ENCODE measurements at places on chromosomes 6 and 20. TPM values are rescaled to one million over a fixed set of nuclear protein-coding genes. Genes with fewer than 3 reads are reported as not detected.

- no peak for DNase-seq
Observed at GRCh38 chr20:41618807-41619311, 682 bp upstream of the CHD6 start.

GRCh38 chr6:22789315-22789714, 219.9 kb downstream of the HDGFL1 start:
- no peak for DNase-seq

Gene OXT
- total RNA-seq = not detected

Gene LAMA4
- total RNA-seq = 517 TPM

DNA sequence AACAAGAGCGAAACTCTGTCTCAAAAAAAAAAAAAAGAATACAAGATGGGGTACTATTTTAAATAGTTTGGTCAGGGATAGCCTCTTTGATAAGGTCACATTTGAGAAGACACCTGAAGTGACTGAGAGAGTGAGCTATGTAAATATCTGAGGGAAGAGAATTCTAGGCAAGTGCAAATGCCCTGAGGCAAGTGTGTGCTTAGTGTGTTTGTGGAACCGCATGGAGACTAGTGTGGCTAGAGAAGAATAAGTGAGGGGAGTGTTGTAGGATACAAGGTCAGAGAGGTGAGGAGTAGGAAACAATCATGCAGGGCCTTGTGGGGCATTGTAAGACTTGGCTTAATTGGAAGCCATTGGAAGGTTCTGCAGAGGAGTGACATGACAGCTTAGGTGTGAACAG, 3.4 kb downstream of the RSPH9 start:
- DNase-seq = no peak

Gene TP53TG5
- not detected for total RNA-seq

DNA sequence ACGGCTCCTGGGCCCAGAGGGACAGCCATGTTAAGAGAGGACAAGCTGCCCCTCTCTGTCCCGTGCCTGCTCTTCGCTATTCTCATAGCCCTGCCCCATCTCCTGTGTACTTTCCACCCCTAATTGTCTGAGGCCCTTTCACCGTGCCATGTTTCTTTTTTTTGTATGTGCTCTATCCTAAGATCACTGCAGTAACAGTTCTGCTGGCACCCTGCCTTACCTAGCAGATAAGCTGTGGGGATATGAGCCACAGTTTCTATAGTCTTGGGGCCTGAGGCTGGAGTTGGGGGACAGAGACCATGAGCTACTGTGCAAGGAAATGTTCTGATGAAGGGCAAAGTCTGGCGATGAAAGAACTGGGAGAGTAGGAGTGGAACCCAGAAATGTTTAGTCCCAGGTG, 269.5 kb upstream of the CITED2 start:
- DNase-seq = no peak

Gene CGA
- not detected for total RNA-seq

- DNase-seq = peak; percentile 39
Observed at GRCh38 chr6:29723262-29723665, at the start of gene HLA-F. Gene HLA-F (plus strand): TSS chr6:29723434. CDS start chr6:29723464, 30 bp downstream.

GRCh38 chr20:62357681-62358080, 9.4 kb downstream of the LAMA5 start:
- DNase-seq = no peak

DNA sequence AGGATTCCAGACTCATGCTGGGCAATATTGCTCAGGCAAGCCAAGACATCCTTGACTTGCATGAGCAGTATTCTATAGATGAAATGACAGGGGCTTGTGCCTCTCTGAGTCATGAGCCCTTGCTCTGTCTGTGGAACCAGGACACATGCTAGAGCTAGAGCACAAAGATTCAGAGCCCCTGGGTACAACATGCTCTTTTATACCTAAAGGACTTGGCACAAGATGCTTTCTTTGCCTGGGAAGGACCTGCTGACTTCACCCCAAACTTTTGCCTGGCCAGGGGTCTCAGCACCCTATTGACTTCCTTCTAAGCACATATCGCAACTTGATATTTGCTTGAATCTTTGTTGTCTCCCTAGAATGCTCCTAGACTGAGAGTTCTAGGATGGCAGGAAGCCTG, 27.4 kb downstream of the TGM6 start:
- no peak for DNase-seq

DNA sequence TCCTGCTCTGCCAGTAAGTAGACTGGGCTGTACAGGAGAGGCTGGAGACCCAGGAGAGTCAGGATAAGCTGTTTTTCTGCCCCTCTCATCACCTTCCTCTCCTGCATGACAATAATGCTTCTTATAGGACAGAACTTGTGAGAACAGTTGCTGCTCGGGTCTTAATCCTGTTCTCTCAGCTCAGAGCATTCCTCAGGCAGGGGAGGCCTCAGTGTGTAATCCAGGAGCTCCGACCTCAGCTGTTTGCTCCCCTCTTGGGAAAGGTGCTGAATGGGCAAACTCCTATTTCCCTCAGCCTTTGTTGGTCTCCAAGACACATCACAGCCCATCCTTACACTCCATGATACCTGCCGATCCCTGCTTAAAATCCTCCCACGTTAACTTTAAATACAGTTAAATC, 134.9 kb upstream of the LRFN2 start:
- no peak for DNase-seq

Gene ESR1
- total RNA-seq = 0.04 TPM

DNA sequence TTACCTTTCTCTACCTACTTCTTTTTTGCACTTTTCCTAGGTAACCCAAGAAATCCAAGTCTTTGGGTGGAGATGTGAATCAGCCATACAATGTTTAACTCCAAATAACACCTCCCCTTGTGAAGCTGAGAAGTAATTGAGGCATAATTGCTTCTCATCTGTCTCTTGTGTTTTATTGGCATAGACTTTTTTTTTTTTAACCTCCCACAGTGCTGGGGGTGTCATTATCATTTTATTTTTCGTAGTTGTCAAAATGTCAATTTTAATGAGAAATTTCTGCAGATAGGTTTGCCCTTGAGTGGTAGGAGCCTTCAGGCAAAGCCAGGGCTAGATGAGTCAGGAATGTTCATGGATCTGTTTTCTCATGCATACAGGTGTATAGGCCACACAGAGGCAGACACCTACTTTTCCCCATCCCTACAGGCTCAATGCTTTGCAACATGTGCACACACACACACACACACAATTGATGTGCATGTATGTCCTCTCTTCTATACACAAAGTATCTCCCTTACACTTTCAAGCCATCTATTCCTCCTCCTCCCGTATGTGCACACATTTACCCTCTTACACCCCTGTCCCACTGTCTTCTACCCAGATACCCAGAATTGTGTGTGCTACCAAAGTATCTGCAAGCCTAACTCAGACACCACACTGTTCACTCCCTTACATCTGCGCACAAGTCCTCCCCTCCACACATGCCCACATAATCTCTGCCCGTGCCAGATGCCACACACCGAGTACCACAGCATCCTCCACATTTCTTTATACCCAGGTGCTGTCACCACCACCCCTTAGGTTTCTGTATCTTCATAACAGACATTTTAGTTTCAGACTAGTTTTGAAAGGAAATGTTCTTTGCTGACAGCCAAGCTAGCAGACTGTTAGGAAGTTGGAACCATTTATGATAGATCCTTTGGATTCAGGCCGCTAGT, 22.0 kb downstream of the RALY start:
- DNase-seq = no peak

- DNase-seq = no peak
Observed at GRCh38 chr6:28764761-28765282, 159.0 kb downstream of the TRIM27 start.

DNA sequence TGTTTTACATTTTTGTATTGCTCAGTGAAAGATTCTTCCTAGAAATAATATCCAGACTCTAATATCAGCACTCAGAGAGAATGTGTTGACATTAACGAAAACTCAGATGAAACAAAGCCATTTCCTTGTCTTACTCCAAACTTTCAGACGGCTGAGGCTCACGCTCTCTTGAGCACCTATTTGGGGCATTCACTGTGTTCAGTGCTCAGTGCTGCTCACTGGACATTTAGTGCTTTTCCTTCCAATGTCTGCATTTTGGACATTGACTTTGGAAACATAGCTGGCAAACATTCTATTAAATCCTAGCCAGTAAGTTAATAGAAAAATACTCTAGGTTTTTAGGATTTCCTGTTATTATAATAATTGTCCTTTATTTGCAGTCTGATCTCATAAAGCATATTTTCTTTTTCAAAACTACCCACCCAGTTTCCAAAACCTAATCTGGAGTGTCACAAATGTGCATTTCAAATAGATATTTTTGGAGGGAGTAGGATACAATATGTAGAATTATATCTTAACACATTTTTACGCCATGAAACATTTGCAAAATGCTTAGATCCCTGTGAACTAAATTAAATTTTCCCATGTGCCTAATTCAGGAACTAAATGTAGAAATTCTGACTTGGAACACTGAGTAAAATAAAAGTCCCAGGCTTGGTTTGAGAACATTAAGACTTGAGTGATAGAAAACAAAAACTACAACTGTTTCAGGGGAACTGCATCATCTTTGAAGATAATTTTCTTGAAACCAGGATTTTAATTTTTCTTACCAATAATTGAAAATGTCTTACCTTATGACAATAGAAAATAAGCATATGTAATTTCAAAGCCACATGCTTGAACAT, 91.7 kb upstream of the B3GAT2 start:
- DNase-seq = no peak

DNA sequence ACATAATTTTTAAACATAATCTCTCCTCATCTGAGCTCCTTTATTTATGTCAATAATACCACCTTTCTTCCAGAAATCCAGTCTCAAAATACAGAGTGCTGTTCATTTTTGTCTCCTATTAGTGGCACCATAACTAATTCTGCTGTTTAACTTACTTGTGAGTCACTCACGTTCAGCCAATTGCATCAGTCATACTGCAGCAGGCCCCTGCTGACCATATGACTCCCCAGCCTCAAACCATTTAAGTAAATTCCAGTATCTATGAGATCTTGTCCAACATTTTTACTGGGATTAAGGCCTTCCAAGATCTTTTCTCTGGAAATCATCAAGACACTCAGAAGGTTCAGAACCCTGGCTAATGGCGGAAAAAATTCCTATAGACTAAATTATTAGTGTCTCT, 982.2 kb upstream of the MAP3K7 start:
- DNase-seq = no peak

GRCh38 chr6:96836631-96837080, 621 bp downstream of the GPR63 start:
- no peak for DNase-seq

- no peak for DNase-seq
Observed at GRCh38 chr6:26033085-26033940, 53.9 kb upstream of the HFE start.
